SW480 (cell line): ENCODE measurements at places on chromosomes 11 and 22.

DNA sequence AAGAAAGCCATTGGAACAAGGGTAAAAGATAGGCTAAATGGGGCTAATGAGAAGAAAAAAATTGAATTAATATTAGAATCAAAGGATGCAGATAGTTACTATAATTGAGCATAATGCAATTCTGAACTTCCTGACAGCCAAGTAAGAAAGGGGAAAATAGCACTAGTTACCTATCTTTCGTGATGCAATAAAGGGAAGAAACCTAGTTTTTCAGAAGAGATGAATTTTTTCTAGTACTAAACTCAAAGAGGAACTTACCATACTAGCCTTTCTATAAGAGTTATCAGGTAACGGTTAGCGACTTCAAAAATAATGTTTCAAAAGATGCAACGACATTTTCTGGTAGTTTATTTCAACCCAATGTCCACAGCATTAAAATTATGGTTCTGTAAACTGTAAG, 8.8 kb upstream of the WT1 start:
- DNase-seq = no peak

- no peak for DNase-seq
Measured at GRCh38 chr11:114284021-114284420, 12.2 kb upstream of the NNMT start.

DNA sequence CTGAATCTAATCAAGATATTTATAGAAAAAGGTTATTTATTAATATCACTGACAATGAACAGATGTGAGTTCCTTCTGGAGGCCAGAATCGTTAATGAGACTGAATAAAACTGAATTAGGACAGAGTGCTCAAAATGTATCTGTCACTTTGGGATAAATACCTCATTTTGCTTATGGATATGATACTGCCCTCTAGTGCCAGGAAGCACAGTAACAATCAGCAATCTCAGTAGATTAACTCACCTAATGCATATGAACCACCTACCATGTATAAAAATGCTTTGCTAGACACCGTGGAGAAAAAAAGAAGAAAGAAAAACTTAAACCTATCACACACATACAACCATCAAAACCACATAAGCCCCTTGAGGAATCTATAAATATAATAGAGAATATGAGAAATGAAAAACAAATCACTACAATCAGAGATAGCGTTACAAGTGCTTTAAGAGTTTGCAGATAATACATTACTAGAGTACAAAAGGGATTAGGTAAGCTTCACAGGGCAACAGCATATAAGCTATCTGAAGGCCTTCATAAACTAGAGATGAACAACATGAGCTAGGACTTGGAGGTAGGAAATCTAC, 117.4 kb downstream of the SGSM3 start:
- peak; percentile 30 for DNase-seq

DNA sequence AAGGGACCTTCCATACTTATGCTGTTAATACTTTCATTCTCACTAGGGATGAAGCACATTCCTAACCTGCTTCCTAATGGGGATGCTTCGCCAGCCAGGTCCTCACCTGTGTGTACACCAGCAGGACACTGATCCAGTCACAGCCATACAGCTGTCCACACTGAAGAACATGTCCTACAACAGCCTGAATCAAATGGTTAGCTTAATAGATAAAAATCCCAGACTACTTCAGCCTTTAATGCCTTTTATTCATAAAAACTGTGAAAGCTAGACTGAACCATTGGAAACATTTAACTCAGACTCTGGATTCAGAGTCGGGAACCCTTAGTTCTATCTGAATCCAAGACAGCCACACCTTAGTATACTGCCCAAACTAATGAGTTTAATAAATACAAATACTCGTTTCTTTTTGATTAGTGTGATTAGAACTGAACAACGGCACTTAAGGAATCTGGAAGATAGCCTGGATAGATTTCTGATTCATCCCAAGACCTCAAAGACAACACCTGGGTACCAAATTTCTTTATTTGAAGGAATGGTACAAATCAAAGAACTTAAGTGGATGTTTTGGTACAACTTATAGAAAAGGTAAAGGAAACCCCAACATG, 3.3 kb downstream of the FTH1 start:
- DNase-seq = peak; percentile 29

DNA sequence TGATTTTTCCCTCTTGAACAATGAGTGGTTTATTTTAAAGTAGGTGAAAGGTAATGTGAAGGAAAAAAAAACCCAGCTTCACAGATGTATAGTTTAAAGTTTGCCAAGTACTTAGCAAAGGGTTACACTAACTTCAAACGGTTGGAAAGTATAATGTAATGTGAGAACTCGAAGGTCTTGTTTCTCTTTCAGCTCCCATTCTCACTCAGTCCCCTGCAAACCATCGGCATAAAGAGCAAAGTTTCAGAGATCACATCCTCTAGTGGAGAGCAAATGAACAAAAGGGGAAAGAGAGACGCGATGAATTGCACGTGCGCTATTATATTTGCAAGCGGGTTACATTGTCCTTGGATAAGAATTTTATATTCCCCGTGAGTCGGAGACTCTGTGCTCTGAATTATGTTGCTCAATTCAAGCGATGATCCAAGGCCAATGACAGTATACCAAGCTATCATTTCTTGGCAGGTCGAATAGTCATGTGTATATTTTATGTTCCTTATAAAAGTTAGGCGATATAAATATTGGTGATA, 37.6 kb upstream of the BIRC3 start:
- peak; percentile 10 for DNase-seq

DNA sequence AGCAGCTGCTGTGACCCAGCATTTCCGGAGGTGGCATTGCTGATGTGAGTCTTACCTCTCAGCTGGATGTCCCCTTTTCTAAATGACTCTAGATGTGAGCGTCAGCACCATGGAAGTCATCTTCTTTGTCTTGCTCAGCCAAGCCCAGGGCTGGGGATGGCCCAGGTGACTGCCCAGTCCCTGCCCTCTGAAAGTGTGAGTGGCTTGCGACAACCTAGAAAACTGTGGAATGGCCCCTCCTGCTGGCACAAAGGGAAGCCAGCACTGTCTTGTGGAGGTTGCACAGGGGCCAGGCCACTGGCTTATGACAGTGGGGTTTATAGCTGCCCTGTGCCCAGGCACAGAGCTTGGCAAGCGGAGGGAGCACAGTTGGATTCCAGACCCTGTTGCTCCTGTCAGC, 6.2 kb downstream of the TUB start:
- DNase-seq = no peak

GRCh38 chr11:112977755-112978154, 16.5 kb downstream of the NCAM1 start:
- DNase-seq = peak; percentile 33

GRCh38 chr11:112318184-112318591, 57.5 kb upstream of the PLET1 start:
- DNase-seq = no peak

- peak; percentile 70 for DNase-seq
Measured at GRCh38 chr11:73184953-73185671, 33.0 kb upstream of the P2RY2 start.

- no peak for DNase-seq
Measured at GRCh38 chr11:40291741-40292140, 1167.7 kb downstream of the LRRC4C start.

DNA sequence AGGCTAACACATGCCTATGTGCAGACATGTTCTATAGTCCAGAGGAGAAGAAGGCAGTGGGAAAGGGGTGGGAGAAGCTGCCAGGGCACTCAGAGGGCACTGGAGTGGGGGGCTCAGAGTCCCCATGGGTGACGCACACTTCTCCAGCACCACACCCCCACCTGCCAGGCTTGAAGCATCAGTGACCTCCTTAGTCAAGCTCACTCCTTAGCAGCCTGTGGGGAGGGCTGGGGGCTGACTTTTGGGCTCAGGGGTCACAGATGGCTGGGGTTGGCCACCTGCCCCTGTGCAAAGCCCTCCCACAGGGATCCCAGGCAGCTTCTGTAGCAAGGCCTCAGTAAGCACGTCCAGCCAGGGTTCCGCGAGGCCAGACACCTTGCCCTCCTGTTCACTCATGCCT, 18.8 kb downstream of the TRIM29 start:
- DNase-seq = no peak

- no peak for DNase-seq
Measured at GRCh38 chr11:119344291-119345010, 2.1 kb downstream of the MFRP start.

GRCh38 chr11:20000351-20001134, 159.7 kb downstream of the DBX1 start:
- no peak for DNase-seq

DNA sequence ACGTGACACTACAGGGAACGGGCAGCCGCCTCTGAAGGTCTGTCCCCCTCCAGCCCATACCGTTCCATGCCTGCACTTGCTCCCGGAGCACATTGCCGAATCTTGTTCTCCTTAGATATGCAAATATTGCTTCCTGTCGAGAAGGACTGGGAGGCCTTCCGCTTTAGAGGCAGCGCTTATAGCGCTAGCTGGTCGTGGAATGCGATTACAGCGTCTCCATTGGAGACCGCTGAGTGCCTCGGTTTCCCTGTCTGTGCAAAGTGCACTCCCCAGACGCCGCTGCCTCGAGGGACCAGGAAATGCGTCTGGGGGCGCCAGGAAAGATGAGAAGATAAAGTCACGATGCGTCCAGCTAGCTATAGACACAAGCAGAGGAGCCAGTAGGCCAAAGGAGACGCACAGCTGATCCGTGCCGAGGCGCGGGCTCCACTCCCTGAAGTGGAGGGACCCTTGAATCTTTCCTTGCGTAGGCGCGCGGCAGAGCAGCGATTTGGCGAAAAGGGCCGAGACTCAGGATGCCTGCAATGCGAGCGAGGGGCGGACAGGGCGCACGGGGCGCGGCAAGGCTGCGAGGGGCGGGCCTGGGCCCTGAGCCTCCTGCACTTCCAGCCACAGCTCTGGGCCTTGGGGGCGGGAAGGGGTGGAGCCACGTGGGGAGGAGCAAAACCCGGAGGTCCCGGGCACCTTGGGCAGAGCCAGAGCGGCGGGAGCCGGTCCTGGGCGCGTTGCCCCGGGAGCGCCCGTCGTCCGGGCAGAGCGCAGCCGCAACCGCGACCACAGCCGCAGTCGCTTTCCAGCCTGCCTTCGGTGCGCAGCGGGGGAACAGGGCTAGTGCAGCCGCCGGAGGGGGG, at the start of gene RASSF10:
RASSF10 (plus strand) TSS at position 692 of the 851 bp plus-strand sequence. CDS start 261 bp downstream, outside the sequence.
- DNase-seq = peak; percentile 88

DNA sequence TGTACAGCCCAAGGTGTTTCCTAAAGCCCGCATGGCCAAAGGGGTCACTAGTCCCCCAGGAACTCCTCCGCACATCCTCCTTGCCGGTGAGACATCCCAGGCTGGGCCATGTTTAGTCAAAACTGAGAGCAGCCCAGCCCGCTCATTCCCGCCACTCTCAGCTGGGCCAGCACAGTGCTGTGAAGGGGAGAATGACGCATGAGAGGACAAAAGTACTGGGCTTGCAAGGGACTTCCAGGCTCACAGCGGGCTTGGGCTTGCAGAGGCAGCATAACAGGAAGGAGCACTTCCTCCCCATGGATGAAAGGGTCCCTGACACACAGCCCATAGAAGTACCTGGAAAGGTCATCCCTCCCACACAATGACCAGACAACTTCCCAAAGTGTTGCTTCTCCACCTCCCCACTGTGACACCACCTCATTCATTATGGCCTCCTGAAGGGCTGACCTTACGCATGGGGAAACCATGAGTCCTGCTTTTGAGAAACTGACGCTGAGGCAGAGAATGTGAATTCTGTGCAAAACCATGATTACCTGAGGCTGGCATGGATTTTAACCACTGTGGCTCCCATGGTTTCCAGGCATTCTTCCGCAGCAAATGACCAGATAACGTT, 19.1 kb downstream of the ETS1 start:
- no peak for DNase-seq

DNA sequence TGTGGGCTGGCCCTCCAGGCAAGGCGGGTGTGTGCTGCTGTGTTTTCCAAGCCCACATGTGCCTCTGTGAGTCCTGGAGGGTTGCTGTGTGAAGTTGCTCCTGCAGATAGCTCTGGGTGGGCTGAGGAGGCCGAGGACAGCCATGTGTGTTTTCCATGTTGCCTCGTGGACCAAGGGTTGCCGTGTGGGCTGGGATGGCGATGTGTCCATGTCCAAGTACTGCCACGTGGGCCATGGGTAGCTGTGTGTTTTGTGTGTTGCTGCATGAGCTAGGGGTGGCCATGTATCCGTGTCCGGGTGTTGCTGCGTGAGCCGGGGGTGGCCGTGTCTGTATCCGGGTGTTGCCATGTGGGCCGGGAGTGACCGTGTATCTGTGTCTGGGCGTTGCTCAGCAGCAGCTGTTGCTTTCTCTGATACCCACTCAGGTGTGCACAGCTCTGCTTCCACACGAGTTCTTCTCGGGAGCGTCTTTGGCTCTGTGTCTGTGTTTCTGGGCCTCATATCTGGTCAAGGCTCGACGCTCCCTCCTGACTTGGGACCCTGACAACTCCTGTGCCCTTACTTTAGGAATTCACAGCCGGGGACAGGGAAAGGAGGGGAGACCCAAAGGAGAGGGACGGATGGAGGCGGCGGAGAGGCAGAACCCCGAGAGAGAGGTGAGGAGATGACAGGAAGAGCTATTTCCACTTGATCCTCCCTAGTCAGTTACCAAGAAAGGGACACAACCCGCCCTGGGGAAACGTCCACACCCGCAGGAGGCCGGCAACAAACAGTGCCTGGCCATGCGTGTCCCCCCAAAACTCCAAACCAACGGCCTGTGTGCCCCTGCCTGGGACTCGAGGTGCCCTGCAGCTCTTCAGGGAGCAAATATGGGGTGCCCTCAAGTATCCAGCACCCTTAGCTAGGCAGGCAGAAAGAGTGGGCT, 83.1 kb downstream of the PHF21B start:
- DNase-seq = no peak

- no peak for DNase-seq
Measured at GRCh38 chr22:46824980-46825544, 62.6 kb downstream of the TBC1D22A start.

- DNase-seq = peak; percentile 53
Measured at GRCh38 chr11:86978756-86979608, 23.8 kb upstream of the FZD4 start.

DNA sequence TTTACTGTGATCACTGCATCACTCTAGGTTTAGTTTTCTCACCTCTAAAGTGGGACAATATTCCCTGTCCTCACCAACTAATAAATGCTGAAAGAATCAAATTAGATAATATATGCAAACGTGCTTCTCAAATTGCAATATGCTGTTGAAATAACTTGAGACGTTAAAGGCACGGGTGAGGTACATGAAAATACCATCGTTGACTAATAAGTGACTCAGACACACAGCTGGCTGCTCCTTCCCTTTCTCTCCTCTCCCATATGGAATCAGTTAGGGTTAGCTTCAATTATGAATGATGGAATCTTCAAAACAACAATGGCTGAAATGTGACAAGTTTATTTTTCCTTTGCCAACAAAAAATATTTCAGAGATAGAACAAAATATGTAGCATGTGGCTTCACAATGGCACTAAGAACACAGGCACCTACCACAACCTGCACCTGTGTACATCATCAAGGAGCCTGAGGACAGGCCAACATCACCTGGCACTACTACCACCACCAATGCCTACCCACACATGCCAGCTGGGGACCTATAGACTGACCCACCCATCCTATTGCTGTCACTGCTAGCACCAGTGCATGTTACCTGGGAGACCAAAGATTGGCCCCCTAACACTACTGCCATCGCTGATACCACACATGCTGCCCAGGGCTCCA, 13.7 kb downstream of the GDPD4 start:
- DNase-seq = no peak
